ENCODE measurements at places on chromosomes 11 and 22.

DNA sequence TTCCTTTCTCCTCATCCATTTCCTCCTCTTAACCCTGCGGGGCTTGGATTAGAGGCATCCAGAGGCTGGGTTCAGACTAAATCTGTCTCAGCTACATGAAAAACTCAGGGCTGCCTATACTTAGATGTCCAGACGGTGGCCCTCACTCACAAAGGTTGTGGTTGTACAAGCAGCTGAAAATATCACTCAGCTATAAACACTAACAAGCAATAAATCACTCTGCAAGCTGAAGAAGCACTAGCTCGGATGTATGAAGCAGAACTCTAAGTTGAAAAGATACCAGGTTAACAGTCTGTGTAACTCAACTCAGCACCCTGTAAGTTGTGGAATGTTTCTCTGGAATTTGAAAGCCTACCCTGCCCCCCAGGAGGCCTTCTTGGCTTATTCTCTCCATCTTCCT is 82.9 kb downstream of the EXT2 start:
- DNase-seq = no peak

GRCh38 chr11:87438416-87438815 is 400.7 kb downstream of the TMEM135 start:
- DNase-seq = no peak

DNA sequence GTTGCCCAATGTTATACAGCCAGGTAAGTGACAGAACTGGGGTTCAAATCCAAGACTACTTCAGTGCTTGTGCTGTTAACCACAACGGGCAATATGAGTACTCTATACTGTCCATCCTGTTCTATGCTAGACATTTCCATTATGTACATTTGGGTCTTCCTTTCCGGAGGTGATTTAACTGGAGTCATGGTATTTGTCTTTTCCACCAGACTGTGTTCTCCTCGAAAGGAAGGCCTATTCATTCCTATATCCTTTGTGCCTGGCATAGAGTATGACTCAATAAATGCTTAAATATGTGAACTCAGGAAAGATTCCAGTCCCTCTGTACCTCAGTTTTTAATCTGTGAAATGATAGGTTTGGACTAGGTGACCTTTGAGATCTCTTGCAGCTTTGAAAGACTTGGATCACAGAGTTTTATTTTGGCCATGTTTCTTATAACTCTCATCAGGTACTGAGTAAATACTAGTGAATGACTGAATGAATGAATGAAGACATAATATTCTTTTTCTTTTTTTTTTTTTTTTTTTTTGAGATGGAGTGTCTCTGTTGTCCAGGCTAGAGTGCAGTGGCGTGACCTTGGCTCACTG is 6.6 kb downstream of the RNF121 start:
- DNase-seq = no peak

GRCh38 chr22:32781695-32782094 is 19.8 kb upstream of the TIMP3 start:
- no peak for DNase-seq

- DNase-seq = no peak
Measured at GRCh38 chr11:69320756-69321741, 27.1 kb downstream of the MYEOV start.

GRCh38 chr11:14956111-14956510 is 16.0 kb downstream of the CALCA start:
- DNase-seq = no peak

- DNase-seq = peak; percentile 4
Measured at GRCh38 chr11:81237139-81237538, 1496.5 kb downstream of the FAM181B start.

- DNase-seq = peak; percentile 30
Measured at GRCh38 chr11:43269254-43269918, 42.4 kb upstream of the API5 start.

DNA sequence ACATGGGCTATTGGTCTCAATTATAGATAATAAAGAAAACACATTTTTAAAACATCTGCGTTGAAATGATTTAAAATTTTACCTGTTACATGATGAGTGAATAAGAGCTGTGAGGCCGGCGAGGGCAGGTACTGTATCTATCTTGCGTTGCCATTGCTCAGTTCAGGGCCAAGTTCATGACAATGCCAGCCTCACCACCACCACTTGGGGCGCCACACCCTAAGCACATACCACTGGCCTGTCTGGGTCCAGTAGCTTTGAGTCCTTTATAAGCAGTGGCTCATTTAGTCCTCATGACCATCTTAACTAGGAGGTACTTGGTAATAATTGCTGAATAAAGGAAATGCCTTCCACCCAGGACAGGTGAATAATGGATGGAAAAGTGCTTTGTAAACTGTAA is 14.5 kb upstream of the MB start:
- DNase-seq = peak; percentile 43

- no peak for DNase-seq
Measured at GRCh38 chr11:32643526-32643925, 59.9 kb downstream of the EIF3M start.

DNA sequence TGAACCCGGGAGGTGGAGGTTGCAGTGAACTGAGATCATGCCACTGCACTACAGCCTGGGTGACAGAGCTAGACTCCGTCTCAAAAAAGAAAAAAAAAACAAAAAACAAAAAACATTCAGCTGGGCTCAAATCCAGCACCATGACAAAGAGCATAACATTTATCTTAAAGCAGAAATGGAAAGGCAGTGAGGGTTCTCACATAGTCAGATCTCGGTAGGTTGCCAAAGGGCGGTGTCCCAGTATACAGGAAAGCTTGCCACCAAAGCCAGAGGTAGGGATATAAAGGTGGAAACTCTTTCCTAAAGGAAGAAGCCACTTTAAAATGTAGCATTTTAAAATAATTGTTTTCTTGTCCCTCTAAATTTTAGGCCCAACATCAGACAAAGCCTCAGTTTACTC is 22.4 kb upstream of the CAPRIN1 start:
- no peak for DNase-seq

GRCh38 chr11:34970480-34970879 is 54.1 kb downstream of the PDHX start:
- DNase-seq = no peak

- DNase-seq = no peak
Measured at GRCh38 chr11:68838572-68838964, 3.1 kb downstream of the CPT1A start.

DNA sequence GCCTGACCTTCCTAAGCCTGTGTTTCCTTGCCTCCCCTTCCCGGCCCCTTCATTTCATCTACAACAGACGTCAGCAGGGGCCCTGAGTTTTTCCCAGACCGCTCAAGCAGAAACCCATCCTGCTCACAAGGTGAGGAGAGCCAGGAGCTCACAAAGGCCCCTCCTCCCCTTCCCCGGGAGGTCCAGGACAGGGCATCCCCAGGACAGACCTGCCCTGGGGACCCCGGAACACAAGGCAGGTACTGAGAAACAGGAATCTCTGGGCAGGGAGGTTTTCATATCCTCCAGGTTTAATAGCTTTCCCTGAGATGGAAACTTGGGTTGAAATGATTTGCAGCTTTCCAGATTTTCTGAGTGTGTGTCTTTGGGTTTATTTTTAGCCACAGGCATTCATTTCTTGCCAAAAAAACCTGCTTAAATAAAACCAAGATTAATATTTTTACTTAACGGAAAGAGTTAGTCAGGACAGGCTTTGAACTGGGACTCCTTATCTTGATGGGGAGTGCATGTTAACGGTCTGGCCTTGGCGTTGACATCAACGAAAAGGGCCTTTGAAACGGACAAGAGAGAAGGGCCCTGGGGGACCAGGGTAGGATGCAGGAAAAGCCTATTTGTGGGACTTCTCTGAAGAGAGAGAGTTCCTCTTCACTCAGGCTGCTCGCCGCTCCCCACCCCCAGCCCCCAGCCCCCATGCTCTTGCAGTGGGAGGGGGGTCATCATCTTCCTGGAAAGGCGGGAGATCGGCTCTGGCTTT is 38.5 kb downstream of the TIMP3 start:
- DNase-seq = peak; percentile 29

- no peak for DNase-seq
Measured at GRCh38 chr11:107882095-107882820, 23.7 kb upstream of the SLC35F2 start.
